Spinal cord (tissue), 10 donors: ENCODE measurements at places on chromosomes 2 and 18. TPM values are rescaled to one million over a fixed set of nuclear protein-coding genes. Genes with fewer than 3 reads are reported as not detected.

- H3K4me1 ChIP-seq: no peaks in the 10 kb centered on the region
- DNase-seq: no peak
- H3K27me3 ChIP-seq: no peaks in the 10 kb centered on the region
- no peak overlapping the region for H3K4me3 ChIP-seq
Measured at GRCh38 chr2:191860760-191861466, 14.0 kb upstream of the CAVIN2 start.

- no peak overlapping the region for H3K27ac ChIP-seq
- no peaks in the 10 kb centered on the region for H3K36me3 ChIP-seq
- no peaks in the 10 kb centered on the region for H3K4me1 ChIP-seq
- H3K27me3 ChIP-seq: no peaks in the 10 kb centered on the region
Measured at GRCh38 chr2:143901185-143901842, 618.6 kb downstream of the ZEB2 start.

The METTL8 gene
- 19.5 TPM for total RNA-seq

GRCh38 chr2:16960579-16960978 is 294.9 kb upstream of the CYRIA start:
- no peaks in the 10 kb centered on the region for H3K36me3 ChIP-seq
- H3K27ac ChIP-seq: no peak overlapping the region
- no peak for DNase-seq
- no peaks in the 10 kb centered on the region for H3K27me3 ChIP-seq
- no peak overlapping the region for H3K4me3 ChIP-seq
- no peaks in the 10 kb centered on the region for H3K4me1 ChIP-seq

GRCh38 chr2:28300485-28301341 is 91.9 kb upstream of the FOSL2 start:
- peak; percentile 22 for DNase-seq
- no peak overlapping the region for H3K4me3 ChIP-seq
- no peaks in the 10 kb centered on the region for H3K4me1 ChIP-seq
- H3K27ac ChIP-seq: peak overlapping the region; percentile 85
